ENCODE measurements at places on chromosomes 3 and 15.

DNA sequence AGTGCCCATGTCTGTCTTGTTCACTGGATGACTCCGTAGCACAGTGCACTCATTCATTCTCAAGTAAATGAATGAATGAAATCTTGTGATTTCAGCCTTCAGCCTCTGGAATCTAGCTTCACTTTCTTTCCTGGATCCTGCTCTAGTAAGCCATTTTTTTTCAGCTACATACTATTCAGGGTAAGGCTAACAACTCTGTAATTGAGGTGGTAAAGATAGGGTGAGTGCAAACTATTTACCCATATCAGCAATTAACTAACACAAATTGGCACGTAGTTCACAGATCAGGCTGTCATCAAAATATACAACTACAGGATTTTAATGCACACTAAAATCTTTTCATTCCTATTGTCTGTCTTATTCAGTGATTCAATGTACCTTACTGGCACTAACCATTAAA is 195.1 kb upstream of the SLC2A2 start:
- no peak for DNase-seq

DNA sequence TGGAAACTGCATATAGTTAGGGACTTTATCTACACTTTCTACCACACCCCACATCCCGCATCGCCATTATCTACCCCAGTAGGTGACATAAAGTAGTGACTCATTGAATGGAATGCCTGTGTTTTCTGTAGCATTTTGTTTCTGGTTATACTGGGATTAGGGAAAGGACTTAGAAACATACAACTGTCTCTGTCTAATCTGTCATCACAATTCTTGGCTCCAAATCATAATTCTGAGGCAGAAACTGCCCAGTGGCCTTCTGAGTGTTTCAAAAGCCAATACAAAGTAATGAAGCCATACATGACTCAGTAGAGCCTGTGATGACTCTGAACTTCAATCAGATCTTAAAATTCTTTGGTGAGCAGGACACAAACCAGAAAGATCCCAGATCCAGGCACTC is 115.7 kb upstream of the CHRM5 start:
- DNase-seq = no peak

GRCh38 chr3:169497567-169498257 is 165.8 kb downstream of the MECOM start:
- DNase-seq = no peak

- no peak for DNase-seq
These were observed 394.9 kb downstream of the PTPRG start for GRCh38 chr3:61956236-61956635.

DNA sequence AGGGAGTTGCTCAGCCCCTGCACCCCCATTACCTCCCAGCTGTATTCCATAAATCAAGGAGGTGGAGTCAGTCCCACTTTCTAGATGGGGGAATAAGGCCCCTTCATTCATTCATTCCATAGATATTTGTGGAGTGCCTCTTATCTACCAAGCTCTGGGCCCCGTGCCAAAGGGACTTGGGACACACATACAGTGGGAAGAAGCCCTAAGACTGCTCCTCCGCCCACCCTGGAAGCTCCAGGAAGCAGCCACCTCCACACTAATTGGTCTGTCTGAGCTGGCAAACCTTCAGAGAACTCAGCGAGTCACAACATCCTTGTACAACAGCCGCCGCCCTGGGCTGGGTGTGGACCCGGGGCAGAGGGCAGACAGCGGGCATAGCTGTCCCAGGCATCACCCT is 6.4 kb downstream of the STRA6 start:
- DNase-seq = no peak

DNA sequence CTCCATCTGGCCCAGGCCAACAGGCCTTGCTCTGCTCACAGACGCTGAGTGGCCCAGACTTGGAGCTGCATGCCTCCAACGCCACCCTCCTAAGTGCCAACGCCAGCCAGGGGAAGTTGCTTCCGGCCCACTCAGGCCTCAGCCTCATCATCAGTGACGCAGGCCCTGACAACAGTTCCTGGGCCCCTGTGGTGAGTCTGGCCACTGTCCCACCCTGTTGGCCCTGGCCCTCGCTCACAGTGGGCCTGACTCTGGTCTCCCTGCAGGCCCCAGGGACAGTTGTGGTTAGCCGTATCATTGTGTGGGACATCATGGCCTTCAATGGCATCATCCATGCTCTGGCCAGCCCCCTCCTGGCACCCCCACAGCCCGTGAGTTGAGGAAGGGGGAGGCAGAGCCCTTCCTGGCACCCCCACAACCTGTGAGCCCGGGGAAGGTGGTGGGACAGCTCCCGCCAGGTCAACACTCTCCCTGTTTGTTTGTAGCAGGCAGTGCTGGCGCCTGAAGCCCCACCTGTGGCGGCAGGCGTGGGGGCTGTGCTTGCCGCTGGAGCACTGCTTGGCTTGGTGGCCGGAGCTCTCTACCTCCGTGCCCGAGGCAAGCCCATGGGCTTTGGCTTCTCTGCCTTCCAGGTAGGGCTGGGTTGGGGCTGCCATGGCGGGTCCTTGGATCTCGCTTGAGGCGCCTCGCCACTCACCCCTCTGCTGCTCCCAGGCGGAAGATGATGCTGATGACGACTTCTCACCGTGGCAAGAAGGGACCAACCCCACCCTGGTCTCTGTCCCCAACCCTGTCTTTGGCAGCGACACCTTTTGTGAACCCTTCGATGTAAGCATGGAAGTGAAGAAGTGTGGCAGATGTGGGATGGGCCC is 10.0 kb downstream of the NT5DC2 start:
- DNase-seq = no peak

DNA sequence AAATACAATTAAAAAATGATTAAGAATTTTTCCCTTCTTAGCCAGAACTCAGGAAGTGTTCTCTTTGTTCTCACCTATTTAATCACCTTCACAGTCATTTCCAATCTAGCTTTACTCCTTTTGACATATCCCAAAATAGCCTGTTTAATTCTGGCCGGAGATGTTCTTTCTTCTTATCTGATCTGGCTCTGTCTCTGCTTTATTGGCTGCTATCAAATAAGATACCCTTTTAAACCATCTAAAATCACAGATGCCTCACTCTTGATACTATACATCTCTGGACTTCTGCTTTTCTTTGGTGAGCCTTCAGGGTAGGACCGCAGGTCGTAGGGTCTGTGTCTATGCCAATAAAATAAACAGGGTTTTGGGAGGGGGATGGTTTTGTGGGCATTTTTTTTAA is 319.2 kb upstream of the SEMA6D start:
- DNase-seq = no peak

DNA sequence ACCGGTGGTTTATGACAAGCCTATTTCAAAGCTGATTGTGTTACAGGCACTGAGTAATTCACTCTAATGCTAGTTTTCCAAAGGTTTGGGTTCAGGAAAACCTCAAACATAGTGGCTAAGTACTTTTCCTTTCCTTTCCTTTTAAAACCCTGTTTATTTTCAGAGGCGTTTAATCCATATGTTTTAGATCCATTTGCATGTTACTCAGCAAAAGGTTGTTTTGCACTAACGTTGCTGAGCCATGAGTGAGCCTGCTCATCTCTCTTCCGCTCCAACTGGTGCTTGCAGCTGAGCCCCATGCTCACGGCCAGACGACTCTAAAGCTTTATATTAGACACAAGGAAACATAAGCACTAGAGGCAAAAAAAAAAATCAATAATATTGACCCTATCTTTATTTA is 9.4 kb downstream of the CEMIP start:
- DNase-seq = no peak

GRCh38 chr3:178603735-178604134 is 67.5 kb downstream of the KCNMB2 start:
- DNase-seq = no peak

DNA sequence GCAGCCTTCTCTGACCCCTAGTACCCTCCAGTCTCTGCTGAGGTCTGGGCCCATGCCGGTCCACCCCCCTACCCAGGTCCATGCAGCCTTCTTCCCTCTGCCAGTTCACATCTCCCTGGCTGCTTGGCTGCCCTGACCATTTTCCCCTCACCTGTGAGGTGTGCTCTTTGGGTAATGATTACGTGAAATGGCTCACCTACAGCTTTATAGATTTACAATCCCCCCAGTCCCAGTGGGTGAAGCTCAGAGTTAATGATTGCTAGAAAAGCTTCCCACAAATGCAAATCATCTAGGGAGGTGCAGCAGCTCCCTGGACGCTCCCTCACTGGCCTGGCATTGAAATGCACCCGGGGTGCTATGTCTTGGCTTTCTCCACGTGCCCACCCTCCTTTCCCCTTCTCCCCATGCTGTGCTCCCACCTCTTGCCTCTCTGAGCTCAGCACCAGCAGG is 18.7 kb downstream of the PAQR5 start:
- DNase-seq = no peak

DNA sequence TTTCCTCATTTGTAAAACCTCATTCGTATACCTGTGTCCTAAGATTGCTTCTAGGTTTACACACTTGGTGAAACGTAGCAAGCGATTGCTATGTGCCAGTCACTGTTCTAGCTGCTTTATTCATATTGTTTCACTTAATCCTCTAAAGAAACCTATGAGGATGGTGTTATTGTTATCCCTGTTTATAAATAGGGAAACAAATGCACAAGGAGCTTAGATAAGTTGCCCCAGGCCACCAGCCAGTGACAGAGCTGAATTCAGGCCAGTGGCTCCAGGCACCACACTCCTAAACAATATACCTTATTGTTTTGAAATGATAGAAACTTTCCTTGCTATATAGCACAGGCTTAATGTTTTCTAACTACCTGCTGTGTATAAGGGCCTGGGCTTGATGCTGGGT is 44.0 kb downstream of the LPP start:
- no peak for DNase-seq

DNA sequence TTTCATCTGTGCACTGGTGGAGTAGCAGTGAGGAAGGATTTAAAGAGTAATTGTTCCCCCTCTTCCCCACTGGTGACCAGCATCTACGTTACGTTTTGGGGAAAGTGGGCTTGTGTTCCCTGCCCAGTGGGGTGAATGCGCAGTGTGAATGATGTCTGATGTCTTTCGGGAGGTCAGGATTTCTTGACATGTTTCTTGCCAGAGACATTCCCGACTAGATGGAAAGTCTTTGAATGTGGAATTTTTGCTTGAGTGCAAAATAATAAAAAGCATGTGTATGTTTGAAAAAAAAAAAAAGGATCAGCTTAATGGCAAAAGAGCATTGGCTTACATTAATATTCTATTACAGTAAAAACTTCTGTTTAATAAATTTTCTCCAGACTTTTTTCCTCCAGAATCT is 632.2 kb downstream of the FOXP1 start:
- no peak for DNase-seq

DNA sequence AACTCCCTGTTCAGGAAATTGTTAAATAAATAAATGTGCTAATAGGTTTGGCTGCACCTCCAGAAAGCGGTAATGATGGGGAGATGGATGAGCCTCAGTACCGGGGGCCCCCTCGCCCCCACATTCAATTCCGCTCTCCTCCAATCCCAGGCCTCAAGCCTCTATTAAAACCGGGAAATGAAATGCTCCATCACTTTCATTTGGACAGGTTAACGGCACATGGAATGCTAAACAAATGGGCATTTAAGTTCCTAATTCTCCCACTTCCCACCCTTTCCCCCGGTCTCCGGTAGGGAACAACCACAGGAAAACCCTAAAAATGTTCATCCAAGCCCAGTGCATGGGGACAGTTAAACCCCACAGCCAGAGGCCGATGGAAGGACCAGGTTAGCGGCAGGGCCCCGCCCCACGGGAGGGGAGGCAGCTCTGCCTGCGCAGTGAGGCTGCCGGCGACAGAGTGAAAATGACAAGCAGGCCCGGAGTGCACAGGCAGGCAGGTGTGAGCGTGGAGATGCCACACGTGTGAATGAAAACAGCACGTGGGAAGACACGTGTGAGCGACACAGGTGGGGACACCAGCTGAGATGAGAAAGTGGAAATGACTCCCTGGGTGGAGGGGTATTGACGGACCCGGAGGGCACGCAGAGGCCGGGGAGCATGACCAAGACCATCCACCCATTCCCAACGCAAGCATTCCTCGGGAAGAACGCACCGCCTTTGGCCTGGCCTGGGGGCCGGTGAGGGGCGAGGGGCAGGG is 28.1 kb downstream of the RNU5B-1 start:
- no peak for DNase-seq

DNA sequence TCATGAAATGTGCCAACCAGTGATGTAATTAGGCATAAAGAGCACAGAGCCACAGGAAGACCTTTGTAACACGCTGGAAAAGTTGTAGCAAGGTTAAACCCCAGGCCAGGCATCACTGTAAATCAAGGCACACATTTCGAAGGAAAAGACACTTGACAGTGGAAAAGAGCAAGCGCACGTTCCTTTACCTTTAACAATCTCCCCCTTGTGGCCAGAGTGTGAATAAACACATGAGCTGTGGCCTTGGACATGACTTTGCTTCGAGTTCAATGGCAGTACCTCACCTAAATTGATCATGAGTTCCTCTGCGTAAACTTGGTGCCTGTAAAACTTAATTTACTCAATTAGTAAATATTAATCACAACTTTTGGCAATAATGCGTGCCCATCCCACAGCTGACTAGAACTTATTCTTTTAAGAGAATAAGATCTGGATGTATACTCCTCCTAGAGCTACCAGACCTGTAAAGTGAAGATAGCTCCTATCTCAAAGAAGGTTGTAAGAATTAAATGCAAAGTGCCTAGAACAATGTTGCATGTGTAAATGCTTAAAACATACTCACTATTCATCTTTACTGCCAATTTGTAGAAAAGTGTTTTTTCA is 757.0 kb upstream of the NECTIN3 start:
- DNase-seq = peak; percentile 74

DNA sequence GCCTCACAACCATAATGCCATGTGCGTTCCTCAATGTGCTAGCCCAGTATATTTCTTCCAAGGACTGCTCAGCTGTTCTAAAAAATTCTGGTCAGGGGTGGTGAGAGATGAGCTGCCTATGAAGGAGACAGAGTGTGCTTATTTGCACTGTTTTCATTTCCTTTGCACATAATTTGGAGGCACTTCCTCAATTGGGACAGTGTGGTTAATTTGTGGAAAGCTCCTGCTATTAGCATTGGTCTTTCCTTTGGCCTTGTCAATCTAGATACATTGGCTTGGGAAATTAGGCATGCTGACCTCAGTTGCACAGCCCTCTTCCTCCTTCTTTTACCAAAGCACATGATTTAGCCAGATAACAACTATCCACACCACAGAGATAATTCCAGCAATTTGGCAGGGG is 9.4 kb downstream of the FAM81A start:
- no peak for DNase-seq

DNA sequence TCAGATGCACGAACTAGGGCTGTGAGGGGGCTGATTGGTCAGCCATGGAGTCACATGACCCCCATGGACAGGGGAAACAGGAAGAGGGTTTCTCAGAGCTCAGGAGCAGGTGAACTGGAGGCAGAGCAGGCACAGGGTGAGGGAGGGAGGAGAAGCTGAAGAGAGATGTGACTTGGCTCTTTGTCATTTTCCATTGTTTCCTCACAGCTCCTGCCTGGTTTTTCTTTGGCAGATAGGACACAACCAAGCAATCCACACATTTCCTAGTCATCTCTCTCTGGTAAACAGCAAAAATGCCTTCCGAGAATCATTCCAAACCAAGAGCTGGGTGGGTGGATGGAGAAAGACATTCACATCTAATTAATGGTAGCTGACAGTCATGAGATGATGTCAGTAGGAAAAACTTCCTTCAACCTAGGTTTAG is 43.4 kb upstream of the LMCD1 start:
- DNase-seq = no peak

All from CD4-positive, alpha-beta T cell treated with Interferon alpha-2 for 1 hour (primary cell).